ENCODE measurements at places on chromosomes 11 and 22.
A peak's percentile ranks its signal among the peaks of the same experiment; 100 is the strongest.

DNA sequence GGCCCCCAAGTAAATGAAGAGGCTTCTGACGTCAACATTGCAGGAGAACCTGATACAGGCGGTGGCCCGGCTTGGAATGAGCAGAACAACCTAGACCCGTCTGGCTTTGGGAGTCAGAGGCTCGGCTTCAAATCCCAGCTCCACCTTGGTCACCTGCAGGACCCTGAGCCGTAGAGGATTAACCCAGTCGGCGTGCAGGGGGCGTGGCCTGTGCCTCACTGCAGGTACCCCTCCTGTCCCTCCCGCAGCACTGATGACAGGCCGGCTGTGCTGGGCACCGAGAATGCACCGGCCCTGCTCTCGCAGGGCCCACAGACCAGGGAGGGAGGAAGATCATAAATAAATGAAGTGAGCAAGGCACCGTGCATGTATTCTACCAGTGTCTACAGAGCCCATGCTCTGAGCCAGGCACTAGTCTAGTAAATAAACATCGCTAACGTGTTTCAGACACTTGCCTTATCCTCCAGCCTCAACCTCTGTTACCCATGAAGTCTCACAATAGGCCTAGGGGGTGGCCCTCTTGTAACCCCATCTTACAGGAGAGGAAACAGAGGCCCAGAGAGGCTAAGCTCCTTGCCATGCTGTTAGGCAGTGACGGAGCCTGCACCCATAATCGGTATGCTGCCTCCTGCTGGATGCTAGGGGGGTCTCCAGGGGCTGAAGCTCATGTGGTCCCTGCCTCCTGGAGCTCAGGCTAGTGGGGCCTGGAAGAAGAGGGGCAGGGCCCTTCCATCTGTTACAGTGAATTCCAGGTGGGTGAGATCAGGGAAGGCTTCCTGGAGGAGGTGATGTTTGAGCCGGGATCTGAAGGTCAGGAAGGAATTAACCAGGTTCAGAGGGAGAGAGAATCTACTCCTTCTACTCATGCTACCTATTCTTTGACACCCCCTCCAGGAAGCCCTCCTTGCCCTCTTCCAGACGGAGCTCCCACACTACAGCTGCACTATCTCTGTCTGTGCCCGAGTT is 53.4 kb downstream of the RTL6 start:
- no peak for DNase-seq

- DNase-seq = peak; percentile 61
These were observed 525.9 kb downstream of the KCNA4 start for GRCh38 chr11:29490938-29491337.

GRCh38 chr22:21567456-21568346 is at the start of gene UBE2L3:
UBE2L3 (plus strand) TSS chr22:21567714; CDS start chr22:21567745, 31 bp downstream.
- DNase-seq = peak; percentile 19

DNA sequence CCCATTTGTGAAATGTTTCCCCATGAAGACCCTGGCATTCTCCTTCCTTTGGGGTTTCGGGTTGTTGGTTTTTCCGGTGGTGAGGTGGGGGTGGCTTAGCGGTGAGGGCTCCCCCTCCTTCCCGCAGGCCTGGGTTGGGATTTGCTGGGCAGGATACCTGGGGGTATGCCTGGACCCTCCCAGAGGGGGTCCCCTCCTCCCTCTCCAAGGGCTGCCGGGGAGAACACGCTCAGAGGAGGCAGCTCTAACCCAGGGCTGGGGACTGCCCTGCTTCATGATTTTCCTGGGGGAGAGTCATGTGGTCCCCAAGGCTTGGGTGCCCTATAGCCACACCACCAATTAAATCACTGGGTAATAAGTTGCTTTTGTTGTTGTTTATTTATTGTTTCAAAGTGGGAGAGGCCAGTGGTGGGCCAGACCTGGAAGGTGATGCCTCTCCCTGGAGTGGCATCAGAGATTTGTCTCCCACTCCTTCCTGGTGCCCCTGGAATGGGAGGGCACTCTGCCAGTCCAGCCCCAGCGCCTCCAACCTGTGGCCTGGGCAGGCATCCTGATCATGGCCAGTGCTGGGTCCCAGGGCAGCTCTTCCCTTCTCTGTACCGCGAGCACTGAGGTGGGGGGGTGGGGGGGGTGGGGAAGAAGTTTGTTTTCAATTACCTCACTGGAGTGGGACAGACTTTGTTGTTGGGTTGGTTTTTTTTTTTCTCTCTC is 1.3 kb upstream of the CLCF1 start:
- no peak for DNase-seq

DNA sequence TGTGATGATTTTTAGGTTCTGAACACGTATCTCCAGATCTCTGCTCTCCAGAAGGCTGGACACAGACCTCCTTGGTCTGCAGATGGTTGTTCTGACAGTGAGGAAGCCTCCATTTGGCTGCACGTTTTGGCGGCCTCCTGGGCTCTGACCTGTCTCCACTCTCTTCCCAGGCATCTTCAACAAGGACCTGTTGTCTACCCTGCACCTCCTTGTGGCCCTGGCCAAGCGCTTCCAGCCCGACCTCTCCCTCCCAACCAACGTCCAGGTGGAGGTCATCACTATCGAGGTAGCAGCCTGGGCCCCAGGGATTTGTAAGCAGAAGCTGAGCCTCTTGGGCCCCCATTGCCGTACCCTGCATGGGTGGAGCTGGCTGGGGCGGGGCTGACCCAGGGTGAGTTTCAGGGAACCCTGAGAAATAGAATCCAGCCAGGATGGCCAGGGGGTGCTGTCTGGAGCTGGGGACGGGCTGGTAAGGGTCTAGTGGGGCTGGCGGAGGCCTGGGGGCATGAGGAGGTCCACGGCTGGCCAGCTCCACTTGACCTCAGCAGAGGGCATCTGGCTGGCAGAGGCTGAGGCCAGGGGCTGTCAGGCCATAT is 9.8 kb downstream of the PARVG start:
- DNase-seq = no peak

GRCh38 chr11:66388780-66389386 is 17.3 kb upstream of the SLC29A2 start:
- DNase-seq = peak; percentile 32

DNA sequence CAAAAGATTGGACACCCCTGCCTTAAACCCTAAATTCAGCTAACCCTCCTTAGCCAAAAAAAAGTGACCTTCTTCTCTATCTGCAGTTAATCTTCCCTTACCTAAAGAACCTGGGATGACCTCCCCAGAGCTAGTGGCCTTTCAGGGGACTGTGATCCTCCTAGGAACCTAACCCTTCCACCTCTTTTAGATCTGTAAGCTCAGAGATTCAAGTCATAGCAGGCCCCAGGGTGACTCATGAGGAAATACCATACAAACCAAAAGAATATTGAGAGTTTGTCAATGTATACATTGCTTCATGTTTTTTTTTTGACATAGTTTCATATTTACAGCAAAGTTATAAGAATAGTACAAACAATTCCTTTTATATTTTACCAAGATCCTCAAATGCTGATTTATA is 38.3 kb upstream of the CXCR5 start:
- DNase-seq = peak; percentile 58

- DNase-seq = peak; percentile 95
These were observed 80.3 kb downstream of the ETS1 start for GRCh38 chr11:128506999-128507611.

GRCh38 chr22:48884786-48885185 is 942.9 kb downstream of the BRD1 start:
- DNase-seq = no peak

DNA sequence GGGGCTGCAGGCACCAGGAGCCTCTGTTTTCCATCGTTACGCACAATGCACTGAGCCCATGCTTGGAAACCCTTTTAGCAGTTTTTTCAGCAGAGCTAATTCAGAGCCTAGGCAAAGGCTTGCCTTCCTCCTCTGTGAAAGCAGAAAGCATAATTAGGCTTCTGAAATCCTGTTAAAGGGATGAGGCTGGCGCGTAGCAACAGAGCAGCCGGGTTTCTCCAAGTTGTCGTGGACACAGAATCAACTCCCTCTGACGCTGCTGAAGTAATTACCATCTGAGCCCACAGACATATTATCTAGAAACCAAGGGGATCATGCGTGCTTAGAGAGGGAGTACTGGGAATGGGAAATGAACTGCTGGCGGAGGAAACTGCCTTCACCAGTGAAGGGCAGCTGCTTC is 85.4 kb downstream of the MYO18B start:
- no peak for DNase-seq

- DNase-seq = no peak
These were observed 20.1 kb upstream of the NNMT start for GRCh38 chr11:114276077-114276476.

DNA sequence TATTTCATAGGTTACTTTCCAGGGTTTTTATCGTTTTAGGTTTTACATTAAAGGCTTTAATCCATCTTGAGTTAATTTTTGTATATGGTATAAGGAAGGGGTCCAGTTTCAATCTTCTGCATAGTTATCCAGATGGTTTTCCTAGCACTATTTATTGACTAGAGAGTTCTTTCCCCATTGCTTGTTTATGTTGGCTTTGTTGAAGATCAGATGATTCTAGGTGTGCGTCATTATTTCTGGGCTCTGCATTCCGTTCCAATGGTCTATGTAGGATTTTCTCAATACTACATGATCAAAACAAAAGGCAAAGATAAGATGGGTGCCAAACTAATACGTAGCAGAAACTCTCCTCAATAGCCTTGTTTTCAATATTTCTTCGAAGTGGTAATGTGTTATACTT is 14.3 kb upstream of the RIC3 start:
- DNase-seq = no peak

DNA sequence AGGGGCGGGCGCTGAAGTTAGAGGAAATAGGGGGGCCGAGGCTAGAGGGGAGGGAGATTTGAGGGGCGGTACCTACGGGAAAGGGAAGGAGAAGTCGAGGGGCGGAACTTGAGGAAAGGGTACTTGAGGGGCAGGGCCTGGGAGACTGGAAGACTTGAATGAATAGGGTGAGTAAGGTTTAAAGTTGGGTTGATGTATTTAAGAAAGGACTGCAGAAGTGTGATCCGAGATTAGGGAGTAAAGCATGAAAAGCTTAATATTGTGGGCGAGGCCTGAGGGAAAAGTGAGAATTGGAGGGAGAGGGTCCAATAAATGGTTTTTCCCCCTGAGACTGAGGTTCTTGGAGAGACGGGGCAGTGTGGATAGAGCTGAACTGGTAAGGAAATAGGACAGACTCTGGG is 723 bp downstream of the HSCB start:
- DNase-seq = no peak

GRCh38 chr11:10303558-10304363 is 1.1 kb upstream of the ADM start:
- DNase-seq = peak; percentile 85

- DNase-seq = no peak
These were observed 3.4 kb upstream of the TAGLN start for GRCh38 chr11:117195761-117196160.

DNA sequence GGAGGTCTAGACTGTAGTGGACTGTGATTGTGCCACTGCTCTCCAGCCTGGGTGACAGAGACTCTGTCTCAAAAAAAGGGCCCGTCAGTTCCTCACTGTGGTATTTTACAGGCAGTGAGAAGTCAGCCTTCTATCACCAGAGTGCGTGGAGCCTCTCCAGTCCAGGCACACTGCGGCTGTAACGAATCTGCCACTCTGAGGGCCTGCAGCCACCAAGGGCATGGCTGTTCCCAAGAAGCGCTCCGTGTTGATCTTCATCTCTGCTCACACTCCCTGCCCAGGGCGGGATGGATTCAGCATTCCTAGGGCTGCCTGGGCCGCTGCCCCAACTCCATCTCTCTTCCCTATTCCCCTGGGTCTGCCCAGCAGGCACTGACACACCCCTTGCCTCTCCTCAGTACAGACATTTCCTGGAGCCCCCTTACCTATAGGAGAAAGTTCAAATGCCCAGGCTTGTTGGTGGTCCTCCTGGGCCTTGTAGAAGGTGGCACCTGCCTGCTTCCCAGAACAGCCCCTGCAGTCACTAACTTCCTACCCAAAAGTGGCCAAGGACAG is 148.4 kb downstream of the CACNA1I start:
- DNase-seq = no peak

- no peak for DNase-seq
These were observed 17.6 kb upstream of the SCN2B start for GRCh38 chr11:118193910-118194566.

DNA sequence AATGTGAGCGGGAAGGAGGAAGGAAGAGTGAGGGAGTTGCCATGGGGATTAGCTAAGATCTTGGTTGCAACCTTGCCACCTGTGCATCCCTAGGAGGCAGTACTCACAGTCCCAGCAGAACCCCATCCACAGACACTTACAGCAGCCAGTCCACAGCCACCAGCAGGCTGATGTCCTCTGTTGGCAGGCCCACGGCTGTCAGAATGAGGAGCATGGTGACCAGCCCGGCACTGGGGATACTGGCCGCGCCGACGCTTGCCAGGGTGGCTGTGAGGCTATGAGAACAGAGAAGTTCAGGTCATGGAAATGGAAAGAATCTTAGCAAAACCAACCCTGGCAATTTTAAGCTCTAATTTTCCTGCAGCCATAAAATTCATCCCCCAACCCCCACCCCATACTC is 138.6 kb downstream of the SLC1A2 start:
- no peak for DNase-seq

All from HS-5 (cell line).